NT2/D1 (cell line): ENCODE measurements at places on chromosomes 12 and 14.
A peak's percentile ranks its signal among the peaks of the same experiment; 100 is the strongest.

DNA sequence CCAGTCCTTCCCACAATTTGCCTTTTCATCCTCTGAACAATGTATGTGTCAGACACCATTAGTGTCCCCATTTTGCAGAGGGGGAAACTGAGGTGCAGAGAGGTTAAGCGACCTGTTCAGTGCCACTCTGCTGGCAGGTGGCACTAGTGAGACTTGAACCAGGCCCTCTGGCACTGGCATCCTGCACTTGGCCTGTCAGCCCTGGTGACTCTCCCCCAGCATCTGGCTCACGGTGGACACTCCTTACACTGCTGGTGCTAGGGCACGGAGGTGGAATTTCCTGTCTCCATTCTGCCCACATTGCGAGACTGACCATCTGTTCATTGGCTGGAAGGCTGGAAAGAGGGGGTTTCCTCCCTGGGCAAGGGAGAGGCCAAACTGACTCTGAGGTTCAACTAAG is 48.7 kb downstream of the CCNK start:
- DNase-seq: no peak

- no peak for DNase-seq
Measured at GRCh38 chr14:54809767-54810166, 92.9 kb downstream of the GCH1 start.

DNA sequence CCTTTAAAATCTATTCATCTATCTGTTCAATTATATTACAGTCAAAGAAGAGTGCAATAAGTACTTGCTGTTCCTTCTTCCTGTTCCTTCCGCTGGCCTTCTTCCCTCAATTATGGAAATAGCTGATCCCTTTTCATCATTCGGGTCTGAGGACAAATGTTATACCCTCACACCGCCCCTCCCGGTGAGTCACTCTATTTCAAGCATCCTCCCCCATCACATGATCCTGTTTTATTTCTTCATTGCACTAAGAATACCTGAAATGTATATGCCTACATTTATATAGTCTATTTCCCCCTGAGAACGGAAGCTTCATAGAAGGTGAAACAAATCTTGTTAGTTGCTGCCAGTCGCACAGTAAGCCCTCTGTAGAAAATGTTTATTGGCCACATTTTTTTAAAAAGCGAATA is 2.5 kb downstream of the SLC38A1 start:
- no peak for DNase-seq

DNA sequence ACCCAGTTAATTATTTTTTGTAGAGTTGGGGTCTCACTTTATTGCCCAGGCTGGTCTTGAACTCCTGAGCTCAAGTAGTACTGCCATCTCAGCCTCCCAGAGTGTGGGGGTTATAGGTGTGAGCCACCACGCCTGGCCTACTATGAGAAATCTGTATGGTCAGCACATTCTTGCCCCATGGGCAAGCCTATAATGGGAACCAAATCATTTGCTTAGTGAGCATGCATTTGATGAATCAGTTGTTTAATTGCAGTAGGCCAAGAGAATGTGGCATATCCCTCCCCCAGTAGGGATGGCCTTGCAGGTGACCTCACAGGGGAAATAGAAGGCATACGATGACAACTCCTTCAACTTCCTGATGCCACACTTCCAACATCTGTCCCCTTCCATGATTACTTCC is 122.7 kb downstream of the DIP2B start:
- DNase-seq: no peak

- DNase-seq: no peak
Measured at GRCh38 chr12:102961466-102961855, 4.0 kb downstream of the ASCL1 start.

DNA sequence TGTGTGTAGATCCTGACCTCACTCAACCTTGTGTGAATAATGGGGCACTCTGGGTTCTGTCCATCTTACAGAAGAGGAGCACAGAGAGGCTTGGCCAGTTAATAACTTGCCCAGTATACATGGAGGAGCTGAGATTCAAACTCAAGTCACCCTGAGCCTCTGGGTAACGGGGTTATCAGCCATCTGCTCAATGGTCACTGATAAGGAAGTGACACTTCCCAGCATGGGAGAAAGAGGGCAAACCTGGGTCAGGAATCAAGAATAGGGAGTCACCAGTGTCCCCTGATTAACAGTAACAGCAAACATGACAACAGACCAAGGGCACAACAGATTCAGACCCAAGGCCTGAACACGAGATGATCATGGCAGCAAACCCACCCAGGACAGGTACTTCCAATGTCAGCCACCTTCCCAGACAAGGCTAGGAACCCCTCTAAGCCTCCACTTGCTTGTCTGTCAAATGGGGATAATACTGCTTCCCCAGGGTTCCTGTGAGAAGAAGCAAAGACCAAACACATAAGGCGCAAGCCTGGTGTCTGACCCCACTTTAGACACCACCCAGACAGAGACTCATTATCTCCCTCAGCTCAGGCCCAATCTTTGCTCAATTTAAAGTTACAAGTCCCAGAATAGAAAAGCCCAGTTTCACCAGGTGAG is 3.6 kb downstream of the CCDC85C start:
- no peak for DNase-seq

DNA sequence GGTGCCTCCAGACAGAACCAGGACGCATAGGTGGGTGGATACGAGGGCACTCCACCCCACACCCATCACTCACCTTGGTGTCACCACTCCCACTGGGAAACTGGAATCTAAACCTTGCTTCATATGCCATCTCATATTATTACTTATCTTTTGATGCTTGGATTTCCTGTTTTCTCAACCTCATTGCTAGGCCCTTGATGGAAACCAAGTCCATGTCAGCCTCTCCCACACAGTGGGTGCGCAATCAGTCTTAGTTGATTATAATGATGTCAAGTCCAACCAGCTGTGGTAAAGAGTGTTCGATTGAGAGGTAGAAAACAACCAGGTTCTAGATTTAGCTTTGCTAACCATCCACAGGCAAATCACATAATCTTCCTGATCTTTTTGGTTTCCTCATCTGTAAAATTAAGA is 584 bp upstream of the DDHD1 start:
- DNase-seq: no peak

DNA sequence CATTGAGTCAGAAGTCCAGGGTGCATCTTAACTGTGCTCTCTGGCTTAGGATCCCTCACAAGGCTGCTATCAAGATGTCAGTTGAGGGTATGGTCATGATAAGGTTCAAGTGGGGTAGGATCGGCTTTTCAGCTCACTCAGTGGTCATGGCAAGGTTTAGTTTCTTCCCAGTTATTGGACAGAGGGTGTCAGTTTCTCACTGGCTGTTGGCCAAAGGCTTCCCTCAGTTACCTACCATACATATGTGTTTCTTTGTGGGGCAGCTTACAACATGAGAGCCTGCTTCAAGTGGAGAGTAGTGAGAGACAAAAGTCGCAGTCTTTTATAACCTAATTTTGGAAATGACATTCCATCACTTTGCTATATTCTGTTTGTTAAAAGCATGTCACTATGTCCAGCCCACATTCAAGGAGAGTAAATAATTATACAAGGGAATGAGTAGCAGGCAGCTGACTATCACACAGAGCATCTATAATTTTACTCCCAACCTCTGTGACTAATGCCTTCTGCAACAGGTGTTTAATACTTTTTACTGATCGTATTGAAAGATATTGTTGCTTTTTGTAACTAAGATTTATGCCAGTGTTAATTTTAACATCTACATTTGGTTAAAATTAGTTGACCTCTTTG is 572.8 kb upstream of the FBXO33 start:
- no peak for DNase-seq

GRCh38 chr12:33703221-33703620 is 263.6 kb upstream of the SYT10 start:
- no peak for DNase-seq

- DNase-seq: no peak
Measured at GRCh38 chr12:31582155-31582554, 8.8 kb downstream of the DENND5B start.

- no peak for DNase-seq
Measured at GRCh38 chr14:86086962-86087361, 557.0 kb downstream of the FLRT2 start.

- peak; percentile 35 for DNase-seq
Measured at GRCh38 chr14:65961004-65961403, 525.2 kb upstream of the CCDC196 start.

GRCh38 chr12:87216436-87216835 is 812.8 kb downstream of the C12orf50 start:
- DNase-seq: no peak

DNA sequence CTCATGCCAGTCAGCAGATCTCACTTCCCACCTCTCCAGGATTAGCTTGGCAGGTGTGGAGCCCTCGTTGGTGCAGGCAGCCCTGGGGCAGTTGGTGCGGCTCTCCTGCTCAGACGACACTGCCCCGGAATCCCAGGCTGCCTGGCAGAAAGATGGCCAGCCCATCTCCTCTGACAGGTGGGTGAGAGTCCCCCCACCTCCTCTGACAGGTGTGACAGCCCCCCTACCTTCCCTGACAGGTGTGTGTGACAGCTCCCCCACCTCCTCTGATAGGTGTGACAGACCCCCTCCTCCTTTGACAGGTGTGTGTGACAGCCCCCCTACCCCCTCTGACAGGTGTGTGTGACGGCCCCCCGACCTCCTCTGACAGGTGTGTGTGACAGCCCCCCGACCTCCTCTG is 26.3 kb downstream of the PAPLN start:
- no peak for DNase-seq

GRCh38 chr12:110677206-110677911 is 11.6 kb downstream of the HVCN1 start:
- no peak for DNase-seq

DNA sequence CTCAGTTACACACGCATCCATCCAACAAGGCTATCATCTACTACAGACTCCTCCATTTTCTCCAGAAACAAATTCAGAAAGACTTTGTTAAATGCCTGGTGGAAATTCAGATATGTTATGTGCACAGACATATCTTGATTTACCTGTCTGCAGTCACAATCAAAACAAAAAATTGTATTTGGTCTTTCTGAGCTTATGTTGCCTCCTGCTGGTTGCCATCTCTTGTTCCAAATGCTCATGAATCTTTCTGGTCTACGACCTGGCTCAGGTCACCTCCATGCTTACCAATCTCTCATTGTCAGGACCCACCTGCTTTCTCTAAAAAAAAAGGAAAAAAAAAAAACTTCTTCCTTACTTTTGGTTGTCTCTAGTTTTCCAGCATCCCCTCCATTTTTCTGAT is 169.2 kb upstream of the PLXNC1 start:
- DNase-seq: no peak

- no peak for DNase-seq
Measured at GRCh38 chr12:40711121-40711520, 18.9 kb downstream of the CNTN1 start.

DNA sequence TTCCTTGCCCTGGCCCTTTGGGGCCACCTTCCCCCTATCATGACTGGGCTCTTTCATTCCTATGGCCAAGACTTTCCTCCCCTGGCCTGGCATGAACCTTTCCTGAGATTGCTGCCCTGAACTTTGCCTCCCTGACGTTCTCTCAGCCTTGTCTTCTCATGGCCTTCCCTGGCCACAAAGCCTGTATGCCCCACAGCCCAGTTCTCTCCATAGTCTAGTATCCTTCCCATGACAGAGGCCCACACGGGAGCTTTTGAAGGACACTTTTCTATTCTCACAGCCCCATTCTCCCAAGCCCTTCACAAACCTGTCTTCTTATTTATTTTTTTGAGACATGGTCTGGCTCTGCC is 4.5 kb upstream of the RNU7-1 start:
- DNase-seq: no peak

- DNase-seq: no peak
Measured at GRCh38 chr14:104986487-104987164, 1.0 kb downstream of the CLBA1 start.

GRCh38 chr12:124741211-124741610 is 122.5 kb downstream of the SCARB1 start:
- no peak for DNase-seq

DNA sequence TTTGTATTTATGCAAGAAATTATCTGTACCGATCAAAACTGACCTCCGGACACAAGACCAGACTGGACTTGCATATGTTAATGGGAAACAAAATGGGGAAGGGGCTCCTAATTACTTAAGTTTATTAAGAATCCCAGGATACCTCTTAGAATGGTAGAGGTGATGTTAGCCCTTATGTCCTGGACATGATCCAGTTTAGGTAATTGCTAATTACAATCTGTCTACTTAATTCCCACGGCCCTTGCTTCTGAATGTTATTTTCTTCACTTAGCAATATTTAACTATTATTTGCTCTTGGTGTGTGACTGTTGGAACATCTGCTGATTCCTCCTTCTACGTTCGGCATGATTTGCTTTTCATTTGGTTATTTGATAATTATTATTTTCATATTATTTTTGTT is 644.0 kb downstream of the DIO2 start:
- no peak for DNase-seq

DNA sequence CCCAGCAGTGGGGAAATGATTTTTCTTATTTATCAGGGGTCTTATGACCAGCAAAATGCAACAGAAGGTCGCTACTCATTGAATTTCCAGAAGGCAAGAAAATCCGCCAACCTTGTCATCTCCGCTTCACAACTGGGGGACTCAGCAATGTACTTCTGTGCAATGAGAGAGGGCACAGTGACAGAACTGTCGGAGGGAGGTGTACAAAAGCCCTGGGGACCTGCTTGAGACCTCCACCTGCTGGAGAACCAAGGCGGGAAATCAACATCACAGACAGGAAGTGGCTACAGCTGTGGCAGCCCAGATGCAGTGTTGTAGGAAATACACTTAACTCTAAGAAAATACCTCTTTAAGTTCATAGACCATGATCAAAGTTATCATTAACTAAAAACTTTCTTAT is 250.9 kb upstream of the OR4E1 start:
- DNase-seq: no peak

GRCh38 chr12:51773145-51773869 is 75.2 kb downstream of the FIGNL2 start:
- no peak for DNase-seq

GRCh38 chr12:96465896-96466295 is 23.5 kb upstream of the CFAP54 start:
- no peak for DNase-seq

DNA sequence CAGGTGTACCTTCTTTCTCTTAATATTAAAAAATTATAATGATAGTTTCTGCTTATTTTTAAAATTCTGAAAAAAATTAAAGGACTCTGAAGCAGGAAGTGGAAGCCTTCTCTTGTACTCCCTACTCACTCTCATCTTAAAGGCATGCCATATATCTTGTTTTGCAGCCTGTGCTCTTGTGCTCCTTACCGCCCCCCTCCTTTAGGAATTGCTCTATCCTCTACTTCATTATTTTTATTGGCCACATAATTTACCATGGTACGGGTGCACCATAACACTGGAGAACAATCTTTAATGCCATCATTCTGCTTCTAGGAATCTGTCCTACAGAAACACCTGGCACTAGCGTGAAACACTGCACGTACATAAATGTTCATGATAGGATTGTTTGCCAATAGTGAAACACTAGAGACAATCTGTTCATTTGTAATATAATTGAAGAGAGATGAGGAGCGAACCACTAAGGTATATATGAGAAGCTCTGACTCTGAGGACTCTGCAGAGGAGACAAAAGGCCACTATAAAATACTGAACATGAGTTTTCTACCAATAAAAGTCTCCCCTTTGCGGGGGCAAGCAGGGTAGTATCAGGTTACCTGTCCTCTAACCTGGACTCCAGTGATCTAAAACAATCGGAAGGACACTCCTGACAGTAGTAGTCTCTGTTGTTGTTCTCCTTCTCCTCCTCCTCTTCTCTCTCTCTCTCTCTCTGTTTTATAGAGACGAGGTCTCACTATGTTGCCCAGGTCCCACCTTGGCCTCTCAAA is 6.3 kb upstream of the NYNRIN start:
- DNase-seq: no peak
